ENCODE measurements at places on chromosomes 12 and 14.

GRCh38 chr12:125247477-125247876, 182.2 kb downstream of the AACS start:
- DNase-seq: no peak

DNA sequence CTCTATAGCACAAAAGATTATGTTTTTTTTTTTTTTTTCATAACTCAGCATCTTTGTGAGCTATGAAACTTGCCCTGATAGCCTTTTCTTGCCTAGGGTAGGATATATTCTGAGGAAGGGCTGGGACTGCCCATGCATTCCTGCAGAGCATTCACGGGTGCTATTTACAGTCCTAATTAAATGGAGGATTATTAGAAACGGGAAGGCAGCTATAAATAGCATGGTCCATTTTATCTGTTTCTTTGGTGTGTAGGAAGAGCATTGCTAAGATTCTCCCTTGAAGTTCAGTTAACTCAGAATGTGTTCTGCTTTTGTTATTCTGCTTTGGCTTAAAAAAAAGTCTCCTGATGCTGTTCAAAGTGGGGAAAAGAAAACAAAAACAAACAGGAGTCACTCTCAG, 630.9 kb downstream of the DIO2 start:
- no peak for DNase-seq

- no peak for DNase-seq
These were observed 124.7 kb downstream of the TTC6 start for GRCh38 chr14:37720131-37720530.

DNA sequence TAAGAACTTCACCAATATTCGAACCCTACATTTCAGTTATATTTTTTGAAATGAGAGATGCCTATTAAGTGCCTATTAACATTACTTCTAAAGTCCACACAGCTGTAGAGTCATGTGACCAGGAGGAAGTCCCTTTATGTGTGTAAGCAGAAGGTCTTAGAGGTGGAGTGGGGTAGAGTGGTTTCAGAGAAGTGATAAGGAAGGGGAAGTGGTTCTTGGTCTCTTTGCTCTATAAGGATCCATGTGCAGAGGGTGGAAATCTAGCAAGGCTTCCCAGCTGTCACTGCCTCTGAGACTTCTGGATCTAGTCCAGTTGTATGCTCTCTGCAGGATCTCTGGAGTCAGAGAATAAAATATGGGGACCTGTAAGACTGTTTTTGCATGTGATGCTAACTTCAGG, 673.9 kb downstream of the FLRT2 start:
- DNase-seq: no peak

DNA sequence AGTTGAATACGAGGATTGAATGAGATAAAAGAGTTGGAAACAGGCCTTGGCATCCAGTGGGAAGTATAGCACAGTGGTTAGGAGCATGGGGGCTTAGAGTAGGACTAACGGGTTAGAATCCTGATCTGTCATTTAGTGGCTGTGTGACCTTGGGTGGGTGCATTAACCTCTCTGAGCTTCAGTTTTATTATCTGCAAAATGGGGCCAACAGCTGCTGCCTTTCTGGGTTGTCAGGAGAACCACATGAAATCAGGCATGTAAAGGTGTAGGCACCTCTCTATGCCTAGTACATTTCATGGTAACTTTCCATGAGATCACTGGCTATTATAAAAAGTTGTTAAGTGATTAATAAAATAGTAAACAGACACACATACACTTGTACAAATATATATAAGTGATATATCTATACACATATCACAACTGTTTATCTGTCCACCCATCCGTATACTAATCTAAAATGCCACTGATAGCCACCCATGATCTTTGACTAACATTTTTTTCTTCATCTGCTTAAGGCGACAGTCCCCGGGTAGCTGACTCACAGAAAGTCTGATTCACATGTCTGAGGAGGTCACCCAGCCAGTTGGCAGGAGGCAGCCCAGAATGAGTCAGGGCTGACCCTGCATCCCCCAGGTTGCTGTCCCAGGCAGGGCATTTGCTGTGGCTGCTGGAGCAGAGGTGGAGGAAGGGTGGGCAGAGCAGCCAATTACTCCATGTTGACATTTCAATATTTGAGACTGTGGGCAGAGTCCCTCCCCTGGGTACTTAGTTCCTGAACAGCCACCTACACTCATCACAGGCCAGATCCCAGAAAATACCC, 125.6 kb upstream of the NOS1 start:
- DNase-seq: no peak

DNA sequence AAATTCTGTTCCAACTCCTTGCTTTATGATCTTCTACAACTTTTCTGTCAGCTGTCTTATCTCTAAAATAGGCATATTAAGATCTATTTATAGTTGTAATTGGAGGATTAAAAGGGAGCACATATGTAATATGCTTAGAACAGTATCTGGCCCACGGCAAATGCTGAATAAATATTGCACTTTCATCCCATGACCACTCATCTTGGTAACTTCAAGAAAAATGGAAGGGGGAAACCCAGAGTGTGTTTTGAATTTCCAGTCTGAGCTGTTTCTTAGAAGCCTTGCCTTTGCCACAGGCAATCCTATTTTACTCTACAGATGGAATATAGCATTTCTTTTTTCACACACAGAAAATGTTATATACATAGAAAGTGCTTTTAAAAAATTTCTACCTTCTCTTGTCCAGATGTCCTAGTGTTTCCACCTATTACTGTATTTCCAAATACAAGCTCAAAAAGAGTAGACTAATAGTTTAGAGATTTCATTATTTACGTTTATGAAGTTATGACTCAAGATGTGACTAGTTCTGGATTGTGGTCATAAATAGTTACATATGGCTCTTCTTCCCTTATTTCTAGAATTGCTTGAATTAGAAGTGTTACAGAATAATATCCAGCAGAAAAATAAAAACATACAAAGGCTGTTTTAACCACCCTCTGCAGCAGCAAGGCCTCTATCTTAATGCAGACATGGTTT, 6.2 kb upstream of the STXBP6 start:
- no peak for DNase-seq

DNA sequence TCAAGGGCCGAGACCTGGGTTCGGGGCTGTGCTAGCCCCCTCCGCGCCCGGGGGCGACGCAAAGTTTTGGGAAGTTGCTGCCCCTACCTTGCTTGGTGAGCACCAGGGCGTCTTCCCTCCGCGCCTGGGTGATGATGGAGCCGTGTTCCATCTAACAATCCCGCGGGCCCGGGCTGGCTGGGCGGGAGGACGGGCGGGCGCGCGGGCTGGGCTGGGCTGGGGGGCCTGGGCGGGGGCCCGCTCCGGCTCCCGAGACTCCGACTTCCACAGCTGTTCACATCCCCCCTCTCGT, 298 bp downstream of the CTDSP2 start:
- no peak for DNase-seq

DNA sequence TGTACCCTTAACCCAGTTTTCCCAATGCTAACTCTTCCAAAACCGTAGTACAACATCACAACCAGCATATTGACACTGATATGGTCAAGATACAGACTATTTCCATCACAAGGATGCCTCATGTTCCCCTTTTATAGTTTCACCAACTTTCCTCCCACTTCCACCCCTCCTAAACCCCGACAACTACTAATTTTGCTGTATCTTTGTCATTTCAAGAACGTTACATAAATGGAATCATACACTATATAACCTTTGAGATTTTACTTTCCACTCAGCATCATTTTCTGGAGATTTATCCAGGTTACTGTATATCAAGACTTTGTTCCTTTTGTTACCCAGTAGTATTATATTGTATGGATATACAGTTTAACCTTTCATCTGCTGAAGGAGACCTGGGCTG, 88.9 kb downstream of the MED13L start:
- no peak for DNase-seq

DNA sequence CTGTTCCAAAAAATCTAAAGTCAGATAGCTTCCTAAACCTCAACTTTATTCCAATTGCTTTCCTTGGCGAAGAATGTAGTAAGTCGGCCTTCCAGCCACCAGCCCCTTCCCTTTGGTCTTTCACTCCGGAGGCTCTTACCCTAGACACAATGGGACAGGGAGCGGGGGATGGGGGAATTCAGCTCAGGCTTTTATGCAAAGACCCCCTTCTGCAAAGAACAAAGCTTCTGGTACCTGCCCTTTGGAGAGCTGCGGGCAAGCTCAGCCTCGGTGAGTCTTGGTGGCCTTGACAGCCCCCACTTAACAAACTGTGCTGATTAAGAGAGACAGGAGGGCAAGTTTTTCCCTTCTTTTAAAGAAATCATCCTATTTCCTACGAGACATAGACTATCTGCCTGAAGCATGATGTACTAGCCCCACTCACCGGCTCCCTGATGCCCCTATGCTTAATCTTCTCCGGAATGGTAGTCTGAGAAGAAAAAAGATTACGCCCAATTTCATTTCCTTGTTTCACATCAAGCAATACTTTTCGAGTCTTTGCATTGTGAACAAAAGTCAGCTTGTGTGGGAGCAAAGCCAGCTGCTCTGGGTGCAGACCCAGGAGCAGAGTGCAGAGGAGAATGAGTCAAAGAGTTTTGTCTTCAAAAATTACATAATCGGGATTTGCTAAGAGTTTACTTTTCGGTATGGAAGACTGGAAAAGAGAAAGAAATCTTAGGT, 1.5 kb upstream of the NANOG start:
- no peak for DNase-seq

DNA sequence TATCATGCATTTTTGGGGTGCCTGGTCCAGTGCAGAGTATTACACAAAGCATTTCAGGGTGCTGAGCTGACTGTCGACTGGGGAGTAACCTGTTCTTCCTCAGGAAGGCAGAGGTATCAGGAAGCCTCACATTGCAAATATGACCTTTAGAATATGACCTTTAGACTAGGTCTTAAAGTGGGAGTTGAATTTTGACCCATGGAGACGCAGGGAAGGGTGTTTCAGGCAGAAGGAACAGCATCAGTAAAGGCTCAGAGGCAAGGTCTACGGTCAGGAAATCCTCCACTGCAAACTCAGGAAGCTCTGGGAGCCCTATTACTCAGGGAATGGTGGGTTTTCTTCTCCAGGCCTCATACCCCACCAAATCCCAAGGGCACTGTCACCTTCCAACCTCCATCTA, 11.3 kb downstream of the HNF1A start:
- no peak for DNase-seq

DNA sequence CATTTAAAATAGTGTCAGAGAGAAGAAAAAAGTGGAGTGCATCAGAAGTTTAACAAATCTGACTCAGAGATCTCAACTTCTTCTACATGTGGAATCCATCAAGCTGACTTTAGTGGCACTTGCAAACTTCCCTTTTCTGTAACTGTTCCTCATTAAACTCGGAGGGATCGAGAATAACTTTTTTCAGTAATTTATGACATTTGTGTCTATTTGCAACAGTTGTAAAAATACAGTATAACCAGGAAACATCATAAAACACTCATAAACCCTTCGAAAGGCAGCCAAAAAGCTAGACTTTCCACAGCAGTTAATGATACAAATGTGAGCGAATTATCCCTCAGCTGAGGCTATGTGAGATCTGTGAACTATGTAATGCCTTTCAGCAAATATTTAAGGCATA, 1936.8 kb upstream of the SEL1L start:
- DNase-seq: no peak

GRCh38 chr12:87112571-87113345, 856.6 kb upstream of the MGAT4C start:
- no peak for DNase-seq
